Activated CD4-positive, alpha-beta memory T cell treated with anti-CD3 and anti-CD28 coated beads for 36 hours (primary cell): ENCODE measurements at places on chromosomes 7 and 10. TPM values are rescaled to one million over a fixed set of nuclear protein-coding genes. Genes with fewer than 3 reads are reported as not detected.

- DNase-seq, result no peak
Observed at GRCh38 chr7:41847606-41848005, 144.7 kb upstream of the INHBA start.

GRCh38 chr7:140206616-140207389 lies 30.0 kb upstream of the KDM7A start:
- no peak for DNase-seq

GRCh38 chr7:91435381-91436059 lies 171.3 kb downstream of the FZD1 start:
- DNase-seq, result no peak

GRCh38 chr7:27705200-27705594 lies 34.8 kb upstream of the TAX1BP1 start:
- DNase-seq, result no peak

DNA sequence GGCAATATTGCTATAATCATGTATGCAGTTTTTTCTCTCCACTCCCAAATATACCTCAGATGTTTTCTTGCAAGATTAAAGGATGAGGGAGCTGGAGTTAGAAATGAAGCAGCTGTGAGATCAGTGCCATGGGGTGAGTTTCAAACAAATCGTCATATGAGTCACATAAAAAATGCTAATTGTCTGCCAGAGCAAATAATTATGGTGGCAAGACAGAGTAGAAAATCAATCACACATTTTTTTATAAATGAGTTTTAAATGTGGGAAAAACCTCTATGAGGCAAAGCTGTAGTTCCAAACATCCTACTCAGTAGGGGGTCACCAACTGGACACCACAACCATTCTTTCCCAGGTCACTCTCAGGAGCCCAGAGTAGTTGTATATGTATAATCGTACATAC lies 55.3 kb downstream of the CH25H start:
- DNase-seq, result no peak

Gene MYO1G
- total RNA-seq, result 429 TPM

Gene ACTL6B
- total RNA-seq, result not detected

Gene LDB3
- total RNA-seq, result 0.43 TPM

Gene MSS51
- 2.1 TPM for total RNA-seq

Gene TRPV5
- total RNA-seq, result not detected

Gene ADCYAP1R1
- total RNA-seq, result not detected
